Central memory CD8-positive, alpha-beta T cell (primary cell): ENCODE measurements at places on chromosomes 6 and 20.

DNA sequence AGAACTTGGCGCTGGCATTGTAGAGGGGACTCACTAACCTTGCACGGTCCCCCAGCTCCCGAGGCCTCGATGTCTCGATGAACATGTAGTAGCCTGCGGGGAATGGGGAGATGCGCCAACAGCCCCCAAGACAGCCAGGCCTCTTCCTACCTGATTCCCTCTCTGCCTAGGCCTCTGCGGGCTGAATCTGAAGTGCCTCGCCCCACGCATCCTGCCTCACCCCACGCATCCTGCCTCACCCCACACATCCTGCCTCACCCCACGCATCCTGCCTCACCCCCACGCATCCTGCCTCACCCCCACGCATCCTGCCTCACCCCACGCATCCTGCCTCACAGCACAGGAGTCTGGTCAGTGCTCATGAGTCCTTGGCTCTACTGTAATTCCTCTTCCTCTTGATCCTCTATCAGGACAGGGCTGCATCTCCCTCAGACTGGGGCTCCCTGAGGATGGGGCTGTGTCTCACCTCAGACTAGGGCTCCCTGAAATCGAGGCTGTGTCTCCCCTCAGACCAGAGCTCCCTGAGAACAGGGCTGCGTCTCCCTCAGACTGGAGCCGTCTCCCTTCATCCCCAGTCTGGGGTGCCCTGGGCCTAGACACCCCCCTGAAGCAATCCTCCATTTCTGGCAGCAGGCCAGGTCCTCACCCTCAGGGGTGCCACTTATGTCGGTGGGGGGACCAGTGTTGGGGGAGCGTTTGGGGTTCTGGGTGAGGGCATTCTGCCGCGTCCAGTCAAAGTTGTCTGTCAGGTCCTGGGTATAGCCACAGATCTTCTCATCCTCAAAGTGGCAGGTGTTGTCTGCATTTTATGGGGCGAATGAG, 53.6 kb downstream of the MDGA1 start:
- peaks cover 6% of the 10 kb centered on the region for H3K36me3 ChIP-seq
- H3K4me3 ChIP-seq: peak overlapping the region; percentile 38
- peak overlapping the region; percentile 78 for H3K27ac ChIP-seq
- H3K4me1 ChIP-seq: peaks cover 42% of the 10 kb centered on the region
- peaks cover 8% of the 10 kb centered on the region for H3K27me3 ChIP-seq

GRCh38 chr6:2634139-2634964, 116.4 kb downstream of the MYLK4 start:
- no peak overlapping the region for H3K27ac ChIP-seq
- H3K4me3 ChIP-seq: peak overlapping the region; percentile 70
- peaks cover 2% of the 10 kb centered on the region for H3K36me3 ChIP-seq
- peaks cover 36% of the 10 kb centered on the region for H3K27me3 ChIP-seq
- no peaks in the 10 kb centered on the region for H3K4me1 ChIP-seq

DNA sequence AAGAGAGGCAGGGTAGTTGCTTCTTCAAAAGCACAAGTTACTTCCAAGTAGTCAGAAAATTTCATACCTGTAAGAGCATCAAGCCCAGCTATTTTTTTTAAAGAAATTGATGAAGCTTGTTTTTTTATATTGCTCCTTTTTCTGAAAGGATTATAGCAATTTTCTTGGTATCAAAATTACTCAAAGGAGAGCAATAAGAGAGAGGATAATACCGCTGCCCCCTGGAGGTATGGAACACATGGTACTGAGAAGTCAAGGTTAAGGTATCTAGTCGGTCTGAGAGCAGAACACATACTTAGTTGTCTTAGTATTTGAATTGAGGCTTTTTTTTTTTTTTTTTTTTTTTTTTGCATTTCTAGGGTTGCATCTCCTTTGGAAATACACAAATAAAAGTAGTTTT, 59.4 kb downstream of the ADGRF5 start:
- H3K4me1 ChIP-seq: no peaks in the 10 kb centered on the region
- DNase-seq: no peak
- no peak overlapping the region for H3K4me3 ChIP-seq
- no peaks in the 10 kb centered on the region for H3K27me3 ChIP-seq
- H3K36me3 ChIP-seq: no peaks in the 10 kb centered on the region
- no peak overlapping the region for H3K27ac ChIP-seq

DNA sequence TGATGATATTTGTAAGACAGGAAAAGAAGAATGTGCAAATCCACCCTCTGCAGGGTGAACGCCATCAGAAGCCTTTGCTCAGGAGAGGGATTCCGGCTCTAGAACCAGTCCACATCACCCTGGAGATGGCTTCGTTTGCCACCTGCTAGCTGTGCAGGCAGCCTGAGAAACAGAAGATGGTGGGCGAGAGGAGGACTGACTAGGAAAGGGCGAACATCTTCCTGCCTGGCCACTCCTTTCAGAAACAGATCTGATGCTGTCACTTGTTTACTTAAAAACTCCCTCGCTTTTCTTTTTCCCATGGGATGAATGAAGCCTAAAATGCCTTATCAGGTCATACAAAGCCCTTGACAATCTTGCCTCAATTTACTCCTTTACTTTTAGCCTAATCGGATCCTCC, 1.2 kb downstream of the PTPRA start:
- DNase-seq: no peak
- H3K27ac ChIP-seq: peak overlapping the region; percentile 76
- peaks cover 59% of the 10 kb centered on the region for H3K4me1 ChIP-seq
- peaks cover 15% of the 10 kb centered on the region for H3K36me3 ChIP-seq

DNA sequence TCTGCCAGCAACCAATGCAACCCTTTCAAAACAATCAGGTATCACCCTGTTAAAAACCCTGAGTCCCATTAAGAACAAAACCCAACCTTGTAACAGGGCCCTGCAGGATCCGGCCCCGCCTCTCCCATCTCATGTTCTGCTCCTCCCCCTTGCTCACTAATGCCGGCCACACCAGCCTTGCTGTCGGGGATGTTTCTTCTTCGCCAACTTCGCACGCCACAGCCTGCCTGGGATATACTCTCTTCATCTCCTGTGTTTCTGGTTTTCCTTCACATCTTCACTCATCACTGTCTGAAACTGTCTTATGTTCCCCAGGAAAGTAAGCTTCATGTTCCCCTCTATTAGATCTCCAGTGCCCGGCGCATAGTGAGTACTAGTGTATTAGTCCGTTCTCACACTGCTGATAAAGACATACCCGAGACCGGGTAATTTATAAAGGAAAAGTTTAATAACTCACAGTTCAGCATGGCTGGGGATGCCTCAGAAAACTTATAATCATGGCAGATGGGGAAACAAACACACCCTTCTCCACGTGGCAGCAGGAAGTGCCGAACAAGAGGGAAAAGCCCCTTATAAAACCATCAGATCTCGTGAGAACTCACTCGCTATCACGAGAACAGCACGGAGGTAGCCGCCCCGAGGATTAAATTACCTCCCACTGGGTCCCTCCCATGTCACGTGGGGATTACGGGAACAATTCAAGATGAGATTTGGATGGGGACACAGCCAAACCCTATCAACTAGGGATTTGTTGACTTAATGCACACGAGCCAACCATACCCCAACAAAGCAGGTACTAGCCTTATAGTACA, 5.1 kb downstream of the TP53RK start:
- no peaks in the 10 kb centered on the region for H3K27me3 ChIP-seq
- no peak overlapping the region for H3K27ac ChIP-seq
- H3K4me1 ChIP-seq: peaks cover 70% of the 10 kb centered on the region

DNA sequence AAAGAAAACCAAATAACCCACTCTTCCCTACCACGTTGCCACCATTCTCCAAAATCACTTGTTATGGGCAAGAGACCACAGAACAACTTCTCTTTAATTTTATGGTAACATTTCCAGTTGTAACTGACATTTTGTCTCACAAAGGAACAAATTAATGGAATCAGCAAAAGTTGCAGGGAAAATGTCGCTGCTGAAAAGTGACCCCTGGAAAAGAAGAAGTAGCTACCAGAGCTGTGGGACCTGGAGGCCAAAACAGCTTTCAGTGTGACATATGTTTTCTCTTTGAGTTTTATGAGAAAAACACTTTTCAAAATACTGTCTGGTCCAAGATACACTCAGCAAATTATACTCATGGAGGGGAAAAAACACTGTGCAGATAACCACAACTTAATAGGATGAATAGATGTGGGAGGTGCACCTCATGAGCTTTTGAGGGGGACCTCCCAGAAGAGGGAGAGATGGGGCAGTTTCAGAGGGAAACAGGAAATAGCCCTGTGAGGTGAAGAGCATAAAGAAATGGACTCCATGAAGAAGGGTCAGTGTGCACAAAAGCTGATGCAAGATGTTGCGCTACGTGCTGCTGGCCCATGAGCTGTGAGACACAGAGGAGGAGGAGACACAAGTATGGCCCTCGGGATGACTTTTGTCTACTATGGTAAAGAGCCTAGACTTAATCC, 87.3 kb downstream of the DTNBP1 start:
- H3K27me3 ChIP-seq: no peaks in the 10 kb centered on the region
- H3K4me1 ChIP-seq: peaks cover 35% of the 10 kb centered on the region
- H3K36me3 ChIP-seq: peaks cover 2% of the 10 kb centered on the region
- peak overlapping the region; percentile 14 for H3K27ac ChIP-seq
- DNase-seq: no peak

DNA sequence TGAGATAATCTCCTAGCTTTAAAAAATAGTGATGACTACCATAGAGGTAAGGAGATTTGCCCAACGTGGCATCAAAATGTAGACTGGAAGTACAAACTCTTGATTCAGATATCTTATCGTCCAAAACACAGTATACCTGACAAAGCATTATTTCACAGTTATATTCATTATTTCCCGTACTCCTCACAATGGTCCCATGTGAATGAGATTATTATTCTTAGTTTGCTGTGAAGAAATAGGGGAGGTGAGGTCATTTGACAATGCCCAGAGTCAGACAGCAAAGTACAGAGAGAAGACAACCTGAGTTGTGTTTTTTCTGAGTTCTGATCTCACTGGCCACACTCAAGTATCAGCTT, 1.2 kb upstream of the TFB1M start:
- peaks cover 7% of the 10 kb centered on the region for H3K27me3 ChIP-seq
- no peak for DNase-seq
- H3K36me3 ChIP-seq: peaks cover 16% of the 10 kb centered on the region
- peaks cover 26% of the 10 kb centered on the region for H3K4me1 ChIP-seq
- peak overlapping the region; percentile 96 for H3K27ac ChIP-seq

- H3K4me1 ChIP-seq: peaks cover 79% of the 10 kb centered on the region
- H3K36me3 ChIP-seq: peaks cover 7% of the 10 kb centered on the region
- no peaks in the 10 kb centered on the region for H3K27me3 ChIP-seq
- no peak for DNase-seq
These were observed 55.4 kb downstream of the GFOD1 start for GRCh38 chr6:13431861-13432465.

DNA sequence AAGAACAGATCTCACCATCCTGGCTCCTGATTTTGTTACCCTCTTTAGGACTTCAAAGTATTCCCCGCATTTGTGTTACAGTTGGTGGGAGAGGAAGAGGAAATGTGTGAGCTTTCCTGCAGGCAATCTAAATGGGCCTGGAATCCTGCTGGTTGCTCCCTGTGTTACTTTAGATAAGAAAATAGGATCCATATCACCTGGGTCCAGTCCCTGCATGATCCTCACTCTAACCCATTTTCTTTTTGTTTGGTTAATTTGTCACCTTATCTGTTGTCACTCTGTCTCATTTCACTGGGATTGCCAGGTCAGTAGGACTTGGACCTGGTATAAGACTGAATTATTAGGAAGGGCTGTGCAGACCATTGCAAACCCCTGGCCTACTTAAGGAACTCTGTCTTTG, 175.9 kb upstream of the GJE1 start:
- no peak overlapping the region for H3K4me3 ChIP-seq
- H3K4me1 ChIP-seq: no peaks in the 10 kb centered on the region
- H3K27ac ChIP-seq: no peak overlapping the region
- H3K36me3 ChIP-seq: no peaks in the 10 kb centered on the region

- H3K27me3 ChIP-seq: no peaks in the 10 kb centered on the region
- peak overlapping the region; percentile 8 for H3K27ac ChIP-seq
- H3K4me3 ChIP-seq: peak overlapping the region; percentile 7
- DNase-seq: no peak
These were observed 247.5 kb downstream of the TMEM242 start for GRCh38 chr6:157075549-157076450.

GRCh38 chr6:83636800-83637199, 72.1 kb downstream of the SNAP91 start:
- peaks cover 2% of the 10 kb centered on the region for H3K36me3 ChIP-seq
- no peak for DNase-seq
- H3K4me3 ChIP-seq: no peak overlapping the region
- no peaks in the 10 kb centered on the region for H3K27me3 ChIP-seq
- H3K27ac ChIP-seq: no peak overlapping the region

DNA sequence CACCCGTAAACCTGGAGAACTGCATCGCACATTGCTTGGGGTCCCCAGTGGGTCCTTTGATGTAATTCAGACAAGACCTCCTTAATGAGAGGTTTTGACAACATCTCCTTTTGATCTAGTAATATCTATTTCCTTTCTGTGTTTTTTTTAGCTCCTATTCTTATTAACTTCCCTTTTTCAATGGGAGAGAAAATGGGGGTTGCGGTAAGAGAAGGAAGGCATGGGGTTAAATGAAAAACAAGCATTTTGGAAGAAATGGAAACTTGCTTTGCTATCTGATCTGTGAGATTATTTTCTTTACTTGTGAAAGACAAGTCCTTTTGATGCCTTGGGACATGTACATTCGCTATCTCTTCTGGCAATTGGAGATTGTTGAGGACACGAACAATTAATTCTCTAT, 418.6 kb upstream of the MAN1A1 start:
- H3K27ac ChIP-seq: no peak overlapping the region
- H3K4me3 ChIP-seq: no peak overlapping the region
- H3K4me1 ChIP-seq: no peaks in the 10 kb centered on the region

- H3K4me3 ChIP-seq: no peak overlapping the region
- H3K4me1 ChIP-seq: no peaks in the 10 kb centered on the region
These were observed 84.7 kb upstream of the SALL4 start for GRCh38 chr20:51886891-51887608.

DNA sequence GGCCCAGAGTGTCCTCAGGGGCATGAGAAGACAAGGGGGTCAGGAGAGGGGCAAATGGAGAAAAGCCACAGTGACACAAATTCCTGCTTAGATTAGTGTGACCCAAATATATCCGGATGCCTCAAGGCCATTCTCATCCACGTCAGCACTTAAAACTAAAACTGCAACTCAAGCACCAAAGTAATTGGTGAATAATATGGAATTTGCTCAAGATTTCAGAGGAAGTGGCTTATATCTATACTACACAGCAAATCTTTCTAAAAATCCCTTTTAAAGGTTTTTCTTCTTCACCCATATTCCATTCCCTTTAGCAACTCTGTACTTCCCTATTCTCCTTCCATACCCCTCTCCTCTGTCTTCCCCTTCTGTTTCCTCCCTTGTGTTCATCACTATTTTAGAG, 15.2 kb downstream of the DEF6 start:
- H3K4me1 ChIP-seq: peaks cover 90% of the 10 kb centered on the region
- H3K27me3 ChIP-seq: no peaks in the 10 kb centered on the region
- DNase-seq: no peak
- peak overlapping the region; percentile 42 for H3K4me3 ChIP-seq
- peak overlapping the region; percentile 93 for H3K27ac ChIP-seq
- H3K36me3 ChIP-seq: peaks cover 63% of the 10 kb centered on the region

GRCh38 chr6:159467473-159468041, 225.5 kb downstream of the SOD2 start:
- no peak for DNase-seq
- no peak overlapping the region for H3K4me3 ChIP-seq
- peaks cover 6% of the 10 kb centered on the region for H3K4me1 ChIP-seq

GRCh38 chr20:41428285-41428684, 61.7 kb upstream of the EMILIN3 start:
- no peak overlapping the region for H3K27ac ChIP-seq
- peaks cover 50% of the 10 kb centered on the region for H3K36me3 ChIP-seq
- H3K27me3 ChIP-seq: no peaks in the 10 kb centered on the region
- no peak for DNase-seq
- H3K4me1 ChIP-seq: peaks cover 7% of the 10 kb centered on the region
- no peak overlapping the region for H3K4me3 ChIP-seq

- peaks cover 21% of the 10 kb centered on the region for H3K27me3 ChIP-seq
- no peak for DNase-seq
- H3K4me3 ChIP-seq: no peak overlapping the region
- no peaks in the 10 kb centered on the region for H3K4me1 ChIP-seq
- no peak overlapping the region for H3K27ac ChIP-seq
These were observed 251.1 kb upstream of the SOX4 start for GRCh38 chr6:21342501-21342900.
